NCI-H510A (cell line): ENCODE measurements at places on chromosomes 2 and 18.

GRCh38 chr2:226187616-226188015 lies 612.0 kb downstream of the IRS1 start:
- no peak for DNase-seq

GRCh38 chr18:61448316-61448715 lies 115.1 kb downstream of the CDH20 start:
- DNase-seq: no peak

DNA sequence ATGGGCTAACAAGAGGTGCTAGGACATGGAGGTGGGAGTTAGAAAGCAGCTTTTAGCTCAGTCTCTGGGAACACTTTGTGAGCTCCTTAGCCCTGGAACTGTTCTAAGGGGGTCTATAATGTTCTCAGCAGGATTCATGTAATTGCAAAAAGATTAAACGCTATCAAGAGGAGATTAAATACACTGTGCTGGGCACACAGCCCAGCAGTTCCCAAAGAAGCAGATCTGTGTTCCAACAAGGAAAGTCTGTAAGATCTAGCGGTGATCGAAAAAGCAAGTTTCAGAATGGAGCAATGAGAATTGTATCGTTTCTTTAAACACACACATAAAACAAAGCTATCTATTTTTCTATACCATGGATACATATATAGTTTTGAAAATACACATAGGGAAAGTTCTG lies 2.4 kb upstream of the ARID5A start:
- DNase-seq: no peak

DNA sequence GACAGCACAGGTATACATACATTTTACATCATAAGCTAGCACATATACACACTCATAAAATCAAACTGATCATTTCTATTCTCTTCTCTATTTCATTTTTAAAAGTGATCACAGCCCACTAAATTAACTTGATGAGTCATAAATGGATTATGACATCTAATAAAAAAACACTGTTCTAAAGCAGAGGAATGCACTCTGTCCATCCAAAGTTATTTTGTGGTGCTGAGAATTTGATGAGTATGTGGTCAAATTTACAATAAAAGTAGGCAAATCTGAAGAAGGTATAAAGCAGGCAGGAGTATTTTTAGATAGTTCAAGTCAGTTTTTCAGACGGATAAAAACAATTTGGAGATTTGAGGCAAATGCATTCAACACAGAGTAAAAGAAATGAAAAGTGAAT lies 104.4 kb downstream of the NOL4 start:
- DNase-seq: no peak

DNA sequence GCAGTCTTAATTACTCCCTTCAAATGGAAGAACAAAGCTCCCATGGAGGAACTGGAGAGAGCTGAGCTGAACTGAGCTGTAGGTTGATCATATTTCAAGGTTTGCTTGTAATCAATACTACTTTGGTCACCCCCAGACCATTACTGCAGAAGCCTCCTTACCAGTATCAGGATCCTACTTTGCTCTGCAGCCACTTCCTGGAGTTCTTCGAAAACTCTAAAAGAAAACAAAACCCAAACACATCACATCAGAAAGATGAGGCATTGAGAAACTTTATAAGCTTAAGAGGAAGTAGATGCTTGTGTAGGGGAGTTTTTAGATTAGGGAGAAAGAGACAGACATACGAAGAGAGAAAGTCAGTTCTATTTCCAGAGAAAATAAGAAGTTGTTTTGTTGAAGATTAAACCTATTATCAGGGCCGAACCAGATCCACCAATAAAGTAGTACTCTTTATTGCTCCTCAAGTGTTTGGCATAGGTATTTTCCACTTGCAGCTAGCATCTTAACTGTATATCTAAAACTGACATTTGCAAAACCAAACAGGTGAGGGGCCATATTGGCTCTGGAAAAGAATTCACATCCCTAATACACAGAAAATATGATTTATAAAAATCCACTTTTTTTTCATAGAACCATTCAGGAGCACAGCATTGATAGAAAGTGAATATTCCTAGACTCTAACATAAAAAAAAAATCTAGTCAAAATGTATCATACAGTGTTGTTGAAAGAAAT lies 166.9 kb upstream of the KLF7 start:
- no peak for DNase-seq

DNA sequence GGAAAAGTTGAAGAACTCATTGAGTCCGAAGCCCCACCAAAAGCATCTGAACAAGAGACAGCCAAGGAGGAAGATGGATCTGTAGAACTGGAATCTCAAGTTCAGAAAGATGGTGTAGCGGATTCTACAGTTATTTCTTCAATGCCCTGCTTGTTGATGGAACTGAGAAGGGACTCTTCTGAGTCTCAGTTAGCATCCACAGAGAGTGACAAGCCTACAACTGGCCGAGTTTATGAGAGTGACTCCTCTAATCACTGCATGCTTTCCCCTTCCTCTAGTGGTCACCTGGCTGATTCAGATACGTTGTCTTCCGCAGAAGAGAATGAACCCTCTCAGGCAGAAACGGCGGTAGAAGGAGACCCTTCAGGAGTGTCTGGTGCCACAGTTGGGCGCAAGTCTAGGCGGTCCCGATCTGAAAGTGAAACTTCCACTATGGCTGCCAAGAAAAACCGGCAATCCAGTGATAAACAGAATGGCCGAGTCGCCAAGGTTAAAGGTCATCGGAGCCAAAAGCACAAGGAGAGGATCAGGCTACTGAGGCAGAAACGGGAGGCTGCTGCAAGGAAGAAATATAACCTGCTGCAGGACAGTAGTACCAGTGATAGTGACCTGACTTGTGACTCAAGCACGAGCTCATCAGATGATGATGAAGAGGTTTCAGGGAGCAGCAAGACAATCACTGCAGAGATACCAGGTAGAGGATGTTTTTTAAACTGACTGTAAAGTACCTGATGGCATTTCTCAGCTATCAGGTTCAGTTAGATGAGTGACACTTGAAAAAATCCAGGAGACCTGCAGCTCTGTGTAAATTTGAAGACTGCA lies 111.9 kb downstream of the HAUS1 start:
- DNase-seq: no peak

GRCh38 chr18:12034241-12035100 lies 53.2 kb downstream of the IMPA2 start:
- no peak for DNase-seq

- no peak for DNase-seq
These were observed 13.0 kb downstream of the KIF5C start for GRCh38 chr2:148888003-148888501.

- DNase-seq: no peak
These were observed 78.7 kb downstream of the LONRF2 start for GRCh38 chr2:100243631-100244030.

GRCh38 chr18:10416065-10416464 lies 38.4 kb upstream of the APCDD1 start:
- DNase-seq: no peak

GRCh38 chr2:33312355-33312754 lies 164.1 kb upstream of the RASGRP3 start:
- no peak for DNase-seq

DNA sequence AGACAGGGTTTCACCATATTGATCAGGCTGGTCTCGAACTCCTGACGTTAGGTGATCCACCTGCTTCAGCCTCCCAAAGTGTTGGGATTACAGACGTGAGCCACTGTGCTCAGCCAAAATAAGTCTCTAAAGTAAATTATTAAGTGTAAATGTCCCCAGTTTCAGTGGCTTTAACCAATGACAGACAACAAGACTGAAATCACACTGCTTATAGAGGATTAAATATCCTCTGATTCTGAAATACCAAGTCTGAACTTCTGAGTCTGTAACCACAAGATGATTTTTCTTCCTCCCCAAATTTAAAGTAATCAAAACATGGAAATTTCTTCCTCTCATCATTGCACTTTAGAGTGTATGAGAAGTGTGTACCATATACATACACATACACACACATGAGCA lies 16.5 kb upstream of the ANKRD44 start:
- no peak for DNase-seq

DNA sequence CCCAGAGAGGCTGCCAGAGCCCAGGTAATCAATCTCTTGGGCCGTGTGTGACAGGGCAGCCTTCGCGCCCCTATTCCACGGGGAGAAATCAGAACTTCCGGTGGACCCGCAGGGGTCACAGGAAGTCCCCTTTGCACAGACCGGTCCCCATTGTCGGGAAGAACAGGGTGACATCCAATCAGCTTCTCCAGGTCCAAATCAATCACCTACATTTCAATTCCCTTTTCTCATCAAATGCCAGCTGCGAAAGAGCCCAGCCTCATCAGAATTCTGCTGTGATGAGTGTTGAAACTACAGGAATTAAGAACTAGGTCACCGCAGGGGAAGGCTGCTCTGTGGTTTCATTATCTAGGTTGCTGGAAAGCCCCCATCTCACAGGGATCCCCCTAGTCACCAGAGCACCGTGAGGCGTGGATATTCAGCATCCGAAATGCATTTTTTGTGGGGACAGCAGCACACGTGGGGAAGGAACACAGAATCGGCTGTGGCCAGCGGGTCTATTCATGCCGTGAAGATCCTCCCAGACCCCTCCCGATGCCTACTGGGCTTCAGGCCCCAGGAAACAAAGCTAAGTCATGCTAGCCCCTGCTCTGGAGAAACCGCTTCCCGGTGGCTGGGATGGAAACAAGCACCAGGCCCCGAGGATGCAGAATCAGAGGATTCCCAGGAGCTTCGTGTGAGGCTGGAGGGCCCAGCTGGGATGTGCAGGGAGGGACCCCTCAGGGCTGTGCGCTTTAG lies 193.7 kb upstream of the ID2 start:
- no peak for DNase-seq

GRCh38 chr2:241061275-241061674 lies 40.8 kb downstream of the MTERF4 start:
- DNase-seq: no peak

GRCh38 chr2:180618570-180618969 lies 361.8 kb upstream of the UBE2E3 start:
- no peak for DNase-seq

GRCh38 chr2:79861059-79861374 lies 348.2 kb downstream of the CTNNA2 start:
- no peak for DNase-seq

DNA sequence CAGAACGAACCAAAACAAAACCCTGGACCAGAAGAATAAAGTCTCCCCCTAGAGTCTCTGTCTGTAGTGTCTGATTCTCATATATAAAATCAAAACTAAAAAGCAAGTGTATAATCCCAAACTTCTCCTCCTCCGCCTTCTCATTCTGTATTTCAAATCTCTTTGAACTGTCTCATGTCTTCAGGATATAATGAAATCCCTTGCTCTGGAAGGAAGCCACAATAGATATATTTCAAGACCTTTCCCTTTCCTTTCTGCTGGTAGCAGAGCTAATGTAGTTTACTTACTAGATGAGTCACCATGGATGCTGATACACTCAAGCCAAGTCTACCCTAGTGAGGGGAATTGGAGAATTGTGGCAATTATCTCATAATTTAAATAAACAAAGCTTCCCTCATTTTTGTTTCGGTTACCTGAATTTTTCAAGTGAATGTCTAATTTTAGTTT lies 33.5 kb upstream of the CCDC93 start:
- DNase-seq: no peak

- no peak for DNase-seq
These were observed 8.0 kb downstream of the MC5R start for GRCh38 chr18:13831864-13832508.

DNA sequence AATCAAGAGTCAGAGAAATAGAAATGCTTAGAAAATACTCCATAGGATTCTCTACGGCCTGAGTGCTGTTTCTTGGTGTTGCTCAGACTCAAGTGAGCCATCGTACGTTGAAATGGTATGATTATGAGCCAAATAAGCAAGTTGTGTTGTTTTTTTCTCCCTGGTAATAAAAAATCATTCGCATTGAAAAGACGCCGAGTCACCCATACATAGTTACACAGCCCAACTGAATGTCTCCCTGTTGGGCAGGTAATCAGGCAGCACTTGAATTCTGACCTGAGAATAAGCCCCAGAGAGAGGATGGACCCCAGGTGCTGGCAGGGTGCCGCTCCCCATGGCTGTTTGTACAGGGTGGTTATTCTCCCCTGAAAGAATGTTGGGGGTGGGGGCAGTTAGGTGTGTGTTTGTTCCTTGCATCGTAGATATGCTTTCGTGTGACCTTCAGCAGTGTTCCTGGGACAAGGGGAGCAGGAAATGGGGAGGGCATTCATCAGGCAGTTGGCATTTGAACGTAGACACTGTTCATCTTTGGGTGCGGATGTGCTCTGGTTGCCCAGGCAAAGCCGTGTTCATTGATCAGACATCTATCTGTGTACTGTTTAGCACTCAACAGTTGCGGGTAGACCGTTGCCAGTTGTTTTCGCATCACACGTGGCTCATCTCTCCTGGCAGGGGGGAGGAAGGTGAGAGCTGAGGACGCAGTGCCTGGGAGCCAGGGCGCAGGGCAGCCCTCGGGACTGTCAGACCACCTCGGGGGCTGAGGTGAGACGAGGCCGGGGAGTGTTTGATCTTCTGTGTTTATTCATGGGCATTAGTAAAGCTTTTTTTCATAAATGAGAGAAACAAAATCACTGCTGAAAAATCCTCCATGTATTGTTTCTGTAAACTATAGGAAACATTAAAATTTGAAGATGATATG lies 27.3 kb downstream of the MTCL1 start:
- no peak for DNase-seq

- no peak for DNase-seq
These were observed 835.9 kb downstream of the GALR1 start for GRCh38 chr18:78085241-78086185.

DNA sequence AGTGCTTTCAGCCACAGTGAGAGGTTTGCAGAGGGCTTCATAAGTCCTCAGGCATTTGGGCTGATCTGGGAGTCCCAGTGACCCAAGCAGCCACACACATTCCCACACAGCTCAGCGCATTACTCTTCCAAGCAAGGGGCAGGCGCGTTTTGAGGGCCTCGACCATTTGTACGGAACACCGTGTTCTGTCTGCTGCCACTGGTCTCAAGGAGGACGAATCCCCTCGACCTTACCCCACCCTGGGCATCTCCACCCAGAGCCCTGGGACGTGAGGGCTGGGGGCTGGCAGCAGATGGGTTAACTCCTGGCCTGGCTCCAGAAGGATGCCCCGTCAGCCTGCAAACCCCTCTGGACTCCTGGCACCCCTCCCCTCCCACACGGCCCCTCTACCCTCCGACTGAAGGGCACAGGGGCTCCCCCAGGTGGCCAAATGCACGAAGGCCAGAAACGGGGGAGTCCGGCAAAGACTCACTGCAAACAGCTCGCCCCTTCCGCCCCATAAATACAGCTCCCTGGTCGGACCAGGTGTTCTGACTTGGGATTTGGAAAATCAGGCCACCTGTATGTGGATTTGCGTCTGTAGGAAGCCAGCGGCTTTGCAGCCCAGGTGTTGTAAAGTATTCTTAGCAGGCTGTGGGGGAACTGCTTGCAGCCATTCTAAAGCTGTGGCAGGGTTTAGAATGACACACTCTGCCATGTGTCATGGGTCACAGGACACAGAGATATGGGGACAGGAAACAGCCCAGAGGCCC lies 33.6 kb upstream of the PTMA start:
- DNase-seq: peak; percentile 70
